ENCODE measurements at places on chromosomes 3 and 15. TPM values are rescaled to one million over a fixed set of nuclear protein-coding genes. Genes with fewer than 3 reads are reported as not detected.

The ROBO2 gene
- 101 TPM for polyA plus RNA-seq

The TERC gene
- not detected for polyA plus RNA-seq

The OXTR gene
- polyA plus RNA-seq = 0.93 TPM

GRCh38 chr3:119663885-119664284 lies 3.5 kb upstream of the POPDC2 start:
- DNase-seq = no peak

- DNase-seq = no peak
Measured at GRCh38 chr3:36733723-36734122, 30.6 kb downstream of the DCLK3 start.

- no peak for DNase-seq
Measured at GRCh38 chr15:70180186-70180875, 82.6 kb upstream of the TLE3 start.

DNA sequence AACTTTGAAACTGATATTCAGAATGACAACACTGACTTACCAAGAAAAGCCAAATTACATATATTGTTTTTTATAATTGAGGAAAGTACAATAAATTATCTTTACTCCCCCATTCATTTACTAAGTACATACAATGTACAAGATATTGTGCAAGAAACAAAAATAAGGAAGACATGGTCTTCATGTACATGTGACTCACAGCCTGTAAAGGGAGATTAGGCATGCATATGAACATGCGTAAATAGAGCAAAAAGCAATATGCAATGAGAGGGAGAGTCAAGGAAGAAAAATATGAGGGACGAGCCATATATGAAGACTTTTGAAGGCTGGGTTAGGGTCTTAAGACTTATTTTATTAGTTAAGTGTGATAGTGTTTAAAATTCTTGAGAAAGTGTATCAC lies 258.4 kb downstream of the GBE1 start:
- no peak for DNase-seq

Data from renal pelvis (tissue), 12 donors.